ENCODE measurements at places on chromosomes 2 and 18.

GRCh38 chr2:217919204-217919603 lies 83.6 kb downstream of the TNS1 start:
- DNase-seq: no peak

DNA sequence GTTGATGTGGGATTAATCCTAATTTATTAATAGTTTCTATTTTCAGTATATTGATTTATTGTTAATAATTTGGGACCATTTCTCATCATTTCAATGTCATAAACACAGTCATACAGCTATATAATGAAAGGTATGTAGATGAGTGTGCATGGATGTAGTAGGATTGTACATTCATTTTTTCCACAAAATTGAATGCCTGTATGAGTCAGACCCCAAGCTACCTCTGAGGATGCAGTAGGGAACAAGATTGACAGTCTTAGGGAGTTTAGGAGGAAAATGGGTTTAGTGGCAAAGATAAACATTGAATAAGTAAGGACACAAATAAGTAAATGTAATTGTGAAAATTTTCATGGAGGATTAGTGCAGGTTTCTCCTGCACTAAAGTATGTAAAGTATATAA lies 14.1 kb upstream of the TMEFF2 start:
- DNase-seq: no peak

DNA sequence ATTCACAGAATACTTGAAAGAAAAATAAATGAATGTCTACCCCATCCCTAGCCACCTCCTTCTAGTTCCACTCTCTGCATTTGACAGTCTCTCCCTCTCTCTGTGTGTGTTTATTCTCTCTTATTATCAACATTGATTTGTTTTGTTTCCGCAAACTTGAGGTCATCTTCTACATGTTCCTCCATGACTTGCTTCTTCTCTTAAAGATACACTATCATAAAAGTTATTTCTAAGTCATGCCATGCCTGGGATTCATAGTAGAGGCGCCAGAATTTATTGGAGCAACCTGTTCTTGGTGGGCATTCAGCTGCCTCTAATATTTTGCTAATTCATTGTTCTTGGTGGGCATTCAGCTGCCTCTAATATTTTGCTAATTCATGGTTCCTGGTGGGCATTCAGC lies 58.9 kb upstream of the SMAD7 start:
- DNase-seq: no peak

DNA sequence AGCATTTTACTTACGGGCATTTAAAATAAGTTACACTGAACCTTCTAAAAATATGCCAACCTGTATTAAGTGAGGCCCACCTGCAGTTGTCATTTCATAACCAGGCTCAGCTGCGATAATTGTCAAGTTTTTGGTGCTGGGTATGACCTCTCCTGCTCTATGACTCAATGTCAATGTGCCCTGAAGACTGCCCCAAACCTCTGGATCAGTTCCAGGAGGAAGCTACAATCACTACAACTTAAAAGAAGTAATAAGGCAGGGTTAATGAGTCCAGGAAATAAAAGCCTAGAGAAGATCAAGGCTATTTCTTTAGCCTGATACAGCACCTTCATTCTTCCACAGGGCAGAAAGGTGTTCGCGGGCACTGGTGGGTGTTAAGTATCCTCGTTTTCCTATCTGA lies 22.9 kb downstream of the POLR1A start:
- no peak for DNase-seq

DNA sequence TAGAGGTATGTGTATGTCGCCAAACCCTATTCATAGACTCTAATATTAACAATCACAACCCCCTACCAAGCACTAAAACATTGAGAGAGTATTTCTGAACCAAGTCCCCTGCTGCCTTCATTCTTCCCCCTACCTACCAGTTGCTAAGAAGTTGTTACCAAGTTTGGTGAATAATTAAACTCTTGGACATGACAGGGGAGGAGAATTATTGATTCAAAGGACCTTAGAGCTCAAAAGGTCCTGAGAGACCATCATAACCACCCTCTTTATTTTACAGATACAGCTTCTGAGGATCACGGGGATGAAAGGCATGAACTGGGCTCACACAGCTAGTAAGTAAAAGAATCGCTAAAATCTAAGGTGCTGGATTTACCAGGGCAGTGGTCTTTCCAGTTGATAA lies 204.1 kb downstream of the PIK3C3 start:
- no peak for DNase-seq

- DNase-seq: no peak
These were observed 47.4 kb downstream of the TRPM8 start for GRCh38 chr2:233964581-233964980.

GRCh38 chr18:79587779-79588635 lies 91.6 kb upstream of the CTDP1 start:
- DNase-seq: no peak

GRCh38 chr2:230902180-230902899 lies 22.7 kb downstream of the GPR55 start:
- DNase-seq: peak; percentile 50

GRCh38 chr18:41992066-41992465 lies 37.0 kb downstream of the PIK3C3 start:
- DNase-seq: no peak

- DNase-seq: no peak
These were observed 81.4 kb upstream of the VRK2 start for GRCh38 chr2:57965219-57965618.

DNA sequence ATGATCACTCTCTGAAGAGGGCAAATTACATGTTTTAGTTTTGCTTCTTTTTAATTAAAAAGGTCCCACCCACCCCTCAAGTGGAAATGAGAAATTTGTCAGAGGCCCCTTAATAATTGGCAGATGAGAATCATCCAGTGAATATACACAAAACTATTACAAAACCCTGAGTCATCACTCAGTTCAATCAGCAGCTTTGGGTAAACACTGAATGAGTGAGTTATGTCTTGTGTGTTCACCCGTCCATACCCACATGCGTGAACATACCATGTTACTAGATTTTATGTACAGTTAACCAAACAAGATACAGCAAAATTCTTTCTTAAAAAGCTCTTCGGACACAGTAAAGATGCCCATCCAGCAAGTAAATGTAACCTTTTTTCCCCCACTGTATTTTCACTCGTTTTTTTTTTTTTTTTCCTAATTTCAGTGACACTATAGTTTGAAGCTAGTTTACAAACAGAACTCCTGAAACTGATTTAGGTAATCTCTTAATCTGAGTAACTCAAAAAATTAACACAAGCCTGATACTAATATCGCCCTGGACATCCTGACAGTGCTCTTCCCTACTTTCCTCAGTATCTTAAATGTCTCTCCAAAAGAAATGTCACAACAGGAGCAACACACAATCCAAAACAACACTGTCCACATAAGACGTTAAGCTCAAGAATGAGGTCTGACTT lies 1.4 kb downstream of the PSME4 start:
- DNase-seq: peak; percentile 21

- DNase-seq: peak; percentile 68
These were observed 959.4 kb upstream of the CELF4 start for GRCh38 chr18:38525039-38525438.

DNA sequence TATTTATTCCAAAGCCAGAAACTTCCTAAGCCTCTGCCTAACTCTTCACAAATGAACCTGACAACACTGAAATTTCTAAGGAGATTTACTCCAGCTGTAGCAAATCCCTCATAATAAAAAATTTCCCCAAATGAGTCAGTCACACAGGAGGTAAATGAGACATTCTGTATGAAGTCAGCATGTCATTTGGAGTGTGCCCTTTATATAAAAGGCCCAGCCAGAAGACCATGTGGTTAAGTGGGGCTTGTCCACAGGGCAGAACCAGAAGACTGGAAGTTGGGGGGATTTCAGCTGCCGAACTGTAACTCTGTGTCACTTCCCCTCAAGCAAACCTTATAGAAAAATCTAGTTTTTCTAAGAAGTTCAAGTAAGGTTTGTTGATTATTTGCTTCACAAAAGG lies 30.2 kb downstream of the NRP2 start:
- DNase-seq: no peak

DNA sequence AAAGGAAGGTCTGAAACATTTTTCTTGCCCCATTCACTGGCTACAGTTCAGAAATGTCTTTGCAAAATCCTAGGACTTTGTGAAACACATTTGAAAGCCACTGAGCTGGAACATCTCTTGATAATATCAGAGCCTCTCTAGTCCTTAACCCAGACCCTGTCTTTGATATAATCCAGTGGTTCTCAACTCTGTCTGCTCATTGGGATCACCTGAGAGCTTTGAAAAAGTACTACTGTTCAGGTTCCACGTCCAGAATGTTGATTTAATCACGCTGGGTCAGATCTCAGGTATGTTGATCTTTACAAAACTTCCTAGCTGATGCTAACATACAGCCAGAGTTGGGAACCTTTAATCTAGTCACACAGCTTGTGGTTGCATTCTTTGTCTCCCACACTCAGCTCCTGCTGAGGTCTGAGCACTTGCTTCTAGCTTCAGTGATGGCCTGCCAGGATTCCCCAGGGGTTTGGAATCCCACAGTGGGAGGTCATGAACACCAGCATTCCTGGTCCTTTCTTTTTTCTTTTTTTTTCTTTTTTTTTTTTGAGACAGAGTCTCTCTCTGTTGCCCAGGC lies 262.7 kb downstream of the SETBP1 start:
- DNase-seq: no peak

- DNase-seq: no peak
These were observed 34.5 kb upstream of the TMEM87B start for GRCh38 chr2:112020561-112020960.

DNA sequence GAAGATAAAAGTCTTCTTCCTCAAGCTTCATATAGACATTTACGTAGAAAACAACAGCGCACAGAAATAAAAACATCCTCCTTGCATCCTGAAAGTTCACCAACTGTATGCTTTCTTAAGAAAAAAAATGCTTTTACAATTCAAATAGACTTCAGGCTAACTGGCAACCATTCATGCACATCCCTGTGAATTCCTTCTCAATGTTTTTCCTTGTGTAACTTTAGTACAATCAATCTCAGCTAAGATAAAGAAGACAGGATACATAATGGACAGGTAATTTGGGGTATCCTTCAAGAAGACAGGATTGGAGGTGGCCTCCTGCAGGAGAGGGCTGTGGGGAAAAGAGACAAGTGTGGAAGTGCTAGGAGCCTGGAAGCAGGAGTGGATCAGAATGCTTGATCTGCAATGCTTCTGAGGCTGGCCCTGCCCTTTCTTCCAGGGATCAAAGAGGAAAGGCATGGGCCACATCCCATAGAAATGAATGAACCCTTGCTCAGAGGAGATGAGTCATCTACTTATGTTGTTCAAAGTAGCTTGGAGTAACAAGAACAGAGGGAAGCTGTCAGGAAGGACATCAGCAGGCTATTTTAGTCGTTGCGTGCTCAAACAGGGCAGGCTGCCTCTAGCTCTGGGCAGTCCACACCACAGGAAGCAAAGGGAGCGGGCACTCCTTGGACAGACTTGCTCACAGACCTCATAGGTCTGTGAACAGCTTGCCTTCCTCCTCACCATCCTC lies 126.6 kb downstream of the TMEM131 start:
- DNase-seq: peak; percentile 36

- no peak for DNase-seq
These were observed 835.9 kb upstream of the CHAC2 start for GRCh38 chr2:52931660-52932059.

- no peak for DNase-seq
These were observed 51.8 kb downstream of the CTIF start for GRCh38 chr18:48590678-48591077.

GRCh38 chr2:181991171-181991885 lies 5.7 kb downstream of the PPP1R1C start:
- DNase-seq: no peak

DNA sequence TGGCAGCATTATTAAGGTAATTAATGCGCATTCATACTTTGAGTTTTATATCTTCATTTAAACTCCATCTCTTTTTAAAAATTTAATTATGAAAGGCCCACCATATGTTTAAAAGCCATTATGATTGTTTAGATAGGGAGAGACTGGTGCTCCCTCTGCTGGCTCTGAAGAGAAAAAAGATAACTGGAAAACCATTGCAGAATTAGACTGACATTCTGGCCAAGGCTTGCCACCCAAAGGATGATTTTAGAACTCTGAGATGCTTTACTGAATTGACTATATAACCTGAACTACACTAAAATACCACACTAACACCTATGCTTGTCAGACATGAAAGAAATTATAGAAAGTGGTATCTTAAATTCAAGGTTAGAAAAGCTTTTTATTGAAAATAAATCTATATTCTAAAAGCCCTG lies 127.6 kb upstream of the SPOPL start:
- peak; percentile 28 for DNase-seq

DNA sequence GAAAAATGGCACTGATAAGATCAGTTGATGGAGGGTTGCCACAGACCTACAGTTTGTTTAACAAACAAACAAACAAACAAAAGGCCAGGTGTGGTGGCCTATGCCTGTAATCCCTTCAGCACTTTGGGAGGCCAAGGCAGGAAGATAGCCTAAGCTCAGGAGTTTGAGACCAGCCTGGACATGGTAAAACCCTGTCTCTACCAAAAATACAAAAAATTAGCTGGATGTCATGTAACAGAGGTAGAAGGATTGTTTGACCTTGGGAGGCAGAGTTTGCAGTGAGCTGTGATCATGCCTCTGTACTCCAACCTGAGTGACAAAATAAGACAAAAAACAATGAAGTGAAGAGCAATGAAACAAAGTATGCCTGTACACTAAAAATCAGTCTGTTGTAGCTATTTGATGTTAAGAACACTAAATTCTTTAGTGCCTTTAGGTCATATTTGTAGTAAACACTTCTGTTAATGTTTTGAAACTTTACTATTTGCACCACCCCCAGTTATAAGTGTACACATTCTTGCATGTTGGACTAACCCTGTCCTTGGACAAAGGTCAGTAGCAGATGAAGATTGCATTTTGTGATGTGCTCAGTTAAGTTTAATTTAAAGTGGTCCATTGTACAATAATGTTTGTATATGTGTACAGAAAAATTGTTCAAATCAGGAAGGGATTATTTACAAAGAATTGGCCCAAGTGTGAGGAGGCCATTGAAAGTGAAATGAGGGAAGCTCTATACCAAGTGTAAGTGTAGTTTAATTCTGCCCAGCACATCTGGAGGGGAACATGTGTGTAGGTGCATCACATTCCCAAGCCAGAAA lies 73.9 kb downstream of the KYNU start:
- DNase-seq: no peak

- peak; percentile 86 for DNase-seq
These were observed 9.2 kb upstream of the KYNU start for GRCh38 chr2:142868229-142868762.

DNA sequence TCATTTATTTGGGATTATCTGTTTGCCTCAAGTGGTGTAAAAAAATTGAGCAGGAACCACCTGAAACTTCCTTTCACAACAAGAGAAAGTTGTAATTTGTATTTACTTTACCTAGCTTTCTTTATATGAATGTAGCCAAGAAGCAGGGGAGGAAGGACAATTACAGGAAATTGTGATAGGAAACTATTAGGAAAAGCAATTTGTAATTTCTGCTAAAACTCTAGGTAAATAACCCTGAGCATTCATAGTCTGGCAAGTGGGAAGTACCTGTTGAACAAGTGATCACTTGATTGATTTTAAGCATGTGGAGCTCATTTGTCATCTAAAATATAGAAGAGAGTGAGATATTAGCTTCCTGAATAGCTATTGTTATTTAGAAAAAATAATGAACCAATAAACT lies 5.0 kb downstream of the TFPI start:
- DNase-seq: no peak

Data from Calu3 (cell line).